ENCODE measurements at places on chromosomes 2 and 18.
A peak's percentile ranks its signal among the peaks of the same experiment; 100 is the strongest.

DNA sequence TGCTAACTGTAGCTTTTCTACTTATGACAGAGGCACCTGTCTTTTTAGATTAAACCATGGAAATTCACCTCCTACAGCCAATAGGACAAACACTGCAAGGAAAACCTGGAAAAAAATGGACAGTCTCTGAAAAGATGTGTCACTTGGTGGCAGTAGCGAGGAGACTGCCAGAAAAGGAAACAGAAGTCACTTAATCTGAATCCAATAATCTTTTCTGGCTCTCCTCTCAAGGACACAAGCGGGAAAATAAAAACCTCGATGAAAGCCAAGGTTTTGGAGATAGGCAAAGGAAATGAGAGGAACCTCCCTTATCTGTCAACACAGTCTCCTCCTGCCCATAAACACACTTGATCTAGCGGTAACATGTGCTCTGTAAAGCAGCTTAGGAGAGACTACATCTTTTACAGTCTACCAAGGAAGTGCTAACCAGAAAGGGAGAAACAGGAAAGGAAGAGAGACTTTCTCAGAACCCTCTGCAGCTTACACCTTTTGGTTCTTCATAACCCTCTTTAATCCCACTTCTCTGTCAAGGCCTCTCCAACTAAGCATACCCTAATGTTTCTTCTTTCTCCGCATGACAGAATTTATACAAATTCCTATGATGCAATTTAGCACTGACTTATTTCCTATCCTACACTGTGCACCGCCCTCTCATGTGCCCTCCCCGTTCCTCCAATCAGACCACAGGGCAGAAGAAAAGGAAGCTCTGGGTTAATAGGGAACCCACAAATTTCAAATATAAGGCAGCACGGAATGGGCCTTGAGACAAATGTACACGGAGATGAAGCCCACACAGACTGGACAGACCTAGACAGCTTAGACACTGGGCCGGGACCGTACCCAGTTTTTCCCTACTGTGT, 52.8 kb downstream of the CLASP1 start:
- peak; percentile 92 for DNase-seq

DNA sequence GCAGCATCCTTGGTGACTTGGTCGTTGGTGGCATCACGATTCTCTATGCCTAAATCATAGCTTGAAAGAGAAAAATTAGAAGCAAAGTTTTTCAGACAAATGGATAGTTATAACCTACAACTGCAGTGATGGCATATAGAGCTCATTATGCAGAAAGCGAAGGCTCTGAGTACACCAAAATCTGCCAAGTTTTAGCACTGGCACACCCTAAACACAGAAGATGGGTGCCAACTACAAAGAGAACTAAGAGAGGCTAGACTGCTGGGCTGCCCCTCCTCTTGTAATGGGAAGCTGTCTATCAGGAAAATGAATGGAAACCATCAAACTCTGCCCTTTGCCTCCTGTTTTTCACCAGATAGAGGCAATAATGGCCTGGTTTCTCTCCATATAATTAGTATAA, 6.3 kb downstream of the IDH1 start:
- DNase-seq: no peak

DNA sequence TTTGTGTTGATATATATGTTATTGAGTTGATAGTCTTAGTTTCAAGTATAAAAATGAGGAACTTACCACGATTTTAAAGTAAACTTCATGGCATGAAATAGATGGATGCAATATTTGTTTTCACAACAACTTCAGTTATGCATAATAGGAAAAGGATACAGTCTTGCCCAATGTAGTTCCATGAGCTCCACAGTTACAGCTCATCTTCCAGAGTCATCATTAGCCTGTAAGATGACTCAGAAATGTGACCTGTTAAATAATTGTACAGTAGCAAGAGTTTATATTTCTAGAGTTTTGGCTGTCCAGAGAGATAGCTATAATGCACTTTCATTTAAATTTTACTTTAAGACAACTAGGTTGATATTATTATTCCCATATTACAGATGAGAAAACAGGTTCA, 80.9 kb upstream of the ARHGAP28 start:
- DNase-seq: no peak

DNA sequence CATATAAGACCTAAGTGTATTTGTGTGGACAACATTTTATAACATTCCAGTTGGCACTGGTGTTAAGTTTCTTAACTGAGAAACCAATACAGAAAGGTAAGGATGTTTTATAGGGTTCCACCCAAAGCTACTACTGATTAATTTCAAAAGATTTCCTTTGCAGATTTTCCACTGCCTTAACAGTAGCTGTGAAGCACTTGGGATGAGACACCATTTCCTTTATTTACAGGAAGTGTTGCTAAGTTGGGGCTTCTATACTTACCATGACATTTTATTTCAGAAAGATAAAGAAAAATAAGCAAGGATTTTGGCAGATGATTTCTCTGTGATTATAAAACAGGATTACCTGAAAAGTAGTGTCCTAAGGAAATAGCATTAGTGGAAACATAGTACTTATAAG, 234.3 kb downstream of the CALCRL start:
- DNase-seq: no peak

GRCh38 chr2:144006139-144006538, 513.8 kb downstream of the ZEB2 start:
- DNase-seq: no peak
